Left ventricle myocardium inferior (tissue), 1 donor: ENCODE measurements at places on chromosomes 3 and 15.

DNA sequence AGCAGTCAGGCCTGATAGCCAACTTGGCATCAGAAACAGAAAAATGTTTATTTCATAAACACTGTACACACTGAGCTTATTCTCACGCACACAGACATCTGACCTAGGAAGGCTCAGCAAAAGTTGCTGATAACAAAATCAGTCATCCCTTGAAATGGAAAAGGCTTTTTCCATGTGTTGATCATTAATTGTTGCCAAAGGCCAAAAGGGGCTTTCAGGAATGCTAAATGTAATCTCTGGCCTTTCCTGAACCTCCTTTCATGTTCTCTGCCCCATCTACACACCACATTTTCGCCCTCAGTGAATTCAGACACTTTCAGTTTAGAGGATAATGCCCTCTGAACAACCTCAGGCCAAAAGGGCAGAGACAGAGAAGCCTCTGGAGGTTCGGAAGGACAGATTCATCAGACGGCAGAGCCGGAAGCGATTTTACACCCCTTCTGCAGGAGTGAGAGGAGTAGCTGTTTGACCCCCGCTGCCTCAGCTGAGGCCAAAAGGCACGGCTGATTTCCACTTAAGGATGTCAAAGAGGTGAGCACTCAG is 14.5 kb downstream of the RTP4 start:
- DNase-seq: no peak
- no peaks in the 10 kb centered on the region for H3K36me3 ChIP-seq
- H3K4me1 ChIP-seq: no peaks in the 10 kb centered on the region
- no peak overlapping the region for H3K27ac ChIP-seq

- H3K27me3 ChIP-seq: no peaks in the 10 kb centered on the region
- no peak overlapping the region for H3K4me3 ChIP-seq
- DNase-seq: peak; percentile 20
Observed at GRCh38 chr3:29922992-29923746, 642.3 kb downstream of the RBMS3 start.

DNA sequence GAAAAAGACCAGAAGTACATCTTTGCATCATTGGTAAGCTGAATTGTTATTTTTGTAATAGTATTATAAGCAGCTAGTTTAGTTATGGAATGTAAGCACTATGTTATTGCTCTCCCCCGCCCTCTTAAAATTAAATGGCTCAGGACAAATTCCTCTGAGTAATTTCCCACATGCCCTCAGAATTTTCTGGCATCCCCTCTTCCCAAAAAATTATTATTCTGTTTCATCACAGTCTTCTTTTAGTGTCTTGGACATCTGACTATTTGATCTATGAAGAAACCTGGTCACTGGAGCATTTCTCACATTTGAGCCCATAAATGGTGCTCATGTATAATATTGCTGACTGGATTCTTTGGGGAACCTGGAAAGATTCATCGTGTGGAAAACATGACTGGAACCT is 68.3 kb downstream of the KLHL25 start:
- DNase-seq: no peak
- no peaks in the 10 kb centered on the region for H3K27me3 ChIP-seq
- H3K27ac ChIP-seq: peak overlapping the region; percentile 88
- H3K36me3 ChIP-seq: peaks cover 92% of the 10 kb centered on the region

GRCh38 chr15:39061952-39062464 is 497.4 kb upstream of the RASGRP1 start:
- no peaks in the 10 kb centered on the region for H3K27me3 ChIP-seq
- no peak overlapping the region for H3K4me3 ChIP-seq
- no peak overlapping the region for H3K27ac ChIP-seq
- no peak for DNase-seq
- H3K36me3 ChIP-seq: no peaks in the 10 kb centered on the region

DNA sequence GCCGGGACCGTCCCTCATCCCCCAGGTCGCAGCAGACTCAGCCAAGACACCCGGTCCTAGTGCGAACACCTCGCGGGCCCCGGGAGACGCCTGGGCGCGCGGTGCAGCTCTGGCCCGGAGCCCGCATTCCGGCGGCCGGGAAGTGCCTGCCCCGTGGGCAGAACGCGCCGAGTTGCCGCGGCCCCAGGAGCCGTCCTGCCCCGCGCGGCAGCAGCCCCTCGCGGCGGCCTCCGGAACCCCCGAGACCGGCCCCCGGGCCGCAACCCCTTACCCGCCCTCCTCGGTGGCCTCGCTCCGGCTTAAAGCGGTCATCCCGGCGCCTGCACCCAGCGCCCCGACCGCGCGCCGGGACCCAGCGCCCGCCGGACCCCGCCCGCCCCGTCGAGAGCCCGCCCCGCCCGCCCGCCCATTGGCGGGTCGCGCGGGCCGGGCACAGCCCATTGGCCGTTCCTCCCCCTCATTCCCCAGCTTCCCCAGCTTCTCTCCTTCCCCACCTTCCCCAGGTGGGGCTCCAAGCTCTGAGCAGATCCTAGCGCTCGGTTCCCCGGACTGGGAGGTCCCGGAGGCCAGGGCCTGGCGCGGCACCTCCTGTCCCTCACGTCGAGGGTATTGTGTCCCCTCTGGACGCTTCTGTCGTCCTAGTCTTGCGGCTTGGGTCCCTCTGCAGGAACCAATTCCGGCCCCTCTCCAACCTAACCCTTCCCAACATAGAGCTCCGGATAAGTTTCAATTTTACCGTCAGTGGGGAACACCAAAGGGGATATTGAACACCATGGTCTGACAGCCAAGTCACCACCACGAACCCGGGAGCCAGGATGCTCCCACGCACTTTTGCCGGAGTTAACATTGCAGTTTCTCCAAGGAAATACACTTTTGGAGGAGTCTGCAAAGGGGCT is at the start of gene GRAMD2A:
GRAMD2A (minus strand) TSS at position 328 of the 896 bp plus-strand sequence.
- peaks cover 42% of the 10 kb centered on the region for H3K36me3 ChIP-seq
- no peak within 1 kb of the TSS for H3K27ac ChIP-seq
- H3K4me1 ChIP-seq: peaks cover 43% of the 10 kb centered on the region
- peak within 1 kb of the TSS; percentile 67 for H3K4me3 ChIP-seq
- peaks cover 22% of the 10 kb centered on the region for H3K27me3 ChIP-seq

DNA sequence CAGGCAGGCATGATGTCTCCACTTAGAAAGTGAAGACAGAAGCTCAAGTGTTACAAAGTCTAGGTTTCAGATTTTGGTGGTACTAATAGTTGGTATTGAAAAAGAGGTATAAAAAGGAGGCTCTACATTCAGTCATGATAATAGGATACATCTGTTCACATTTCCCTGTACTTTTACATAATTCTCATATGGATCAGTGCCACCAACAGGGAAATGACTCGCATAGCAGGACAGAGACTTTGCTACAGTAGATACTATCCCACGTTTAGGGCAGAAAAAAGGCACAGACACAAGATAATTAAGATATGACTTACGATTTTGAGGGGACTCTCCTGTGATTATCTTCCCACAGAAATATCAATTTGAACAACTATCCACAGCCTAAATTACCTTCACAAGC is 1062.9 kb upstream of the EPHA6 start:
- H3K4me3 ChIP-seq: no peak overlapping the region
- no peaks in the 10 kb centered on the region for H3K27me3 ChIP-seq
- H3K27ac ChIP-seq: no peak overlapping the region
- H3K4me1 ChIP-seq: no peaks in the 10 kb centered on the region
- no peaks in the 10 kb centered on the region for H3K36me3 ChIP-seq

DNA sequence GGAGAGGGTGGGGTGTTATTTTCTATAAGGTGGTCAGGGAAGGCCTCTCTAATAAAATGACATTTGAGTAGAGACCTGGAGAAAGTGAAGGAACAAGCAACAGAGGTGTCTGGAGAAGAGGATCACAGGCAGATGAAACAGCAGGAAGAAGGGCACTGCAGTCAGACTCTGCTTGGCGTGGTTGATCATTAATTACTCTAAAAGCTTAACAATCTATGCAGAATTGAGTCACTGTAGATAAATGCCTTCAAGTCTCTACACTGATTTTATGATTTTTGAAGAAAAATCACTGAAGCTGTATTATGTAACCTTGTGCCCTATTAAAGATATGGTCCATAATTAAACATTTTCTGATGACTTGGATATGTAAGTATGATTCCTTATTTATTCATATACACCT is 114.2 kb downstream of the TNIK start:
- H3K27me3 ChIP-seq: no peaks in the 10 kb centered on the region
- no peak for DNase-seq
- no peaks in the 10 kb centered on the region for H3K36me3 ChIP-seq
- no peak overlapping the region for H3K4me3 ChIP-seq
- no peak overlapping the region for H3K27ac ChIP-seq

- H3K27me3 ChIP-seq: no peaks in the 10 kb centered on the region
- DNase-seq: no peak
- H3K36me3 ChIP-seq: peaks cover 15% of the 10 kb centered on the region
- H3K4me3 ChIP-seq: no peak overlapping the region
- peak overlapping the region; percentile 83 for H3K27ac ChIP-seq
- peaks cover 60% of the 10 kb centered on the region for H3K4me1 ChIP-seq
Observed at GRCh38 chr3:42106646-42107045, 15.5 kb downstream of the TRAK1 start.

GRCh38 chr3:94252316-94252715 is 189.5 kb downstream of the NSUN3 start:
- DNase-seq: no peak
- H3K27me3 ChIP-seq: peaks cover 43% of the 10 kb centered on the region
- no peaks in the 10 kb centered on the region for H3K4me1 ChIP-seq
- H3K4me3 ChIP-seq: no peak overlapping the region
- H3K36me3 ChIP-seq: no peaks in the 10 kb centered on the region

- no peaks in the 10 kb centered on the region for H3K36me3 ChIP-seq
- H3K4me3 ChIP-seq: no peak overlapping the region
- no peaks in the 10 kb centered on the region for H3K27me3 ChIP-seq
- no peak for DNase-seq
Observed at GRCh38 chr3:170354760-170355159, 2.8 kb upstream of the SKIL start.

GRCh38 chr3:115085197-115085865 is 61.8 kb downstream of the ZBTB20 start:
- H3K4me3 ChIP-seq: no peak overlapping the region
- DNase-seq: no peak
- no peaks in the 10 kb centered on the region for H3K36me3 ChIP-seq
- H3K4me1 ChIP-seq: peaks cover 77% of the 10 kb centered on the region
- H3K27me3 ChIP-seq: no peaks in the 10 kb centered on the region
- H3K27ac ChIP-seq: peak overlapping the region; percentile 31

- no peaks in the 10 kb centered on the region for H3K27me3 ChIP-seq
- H3K4me1 ChIP-seq: peaks cover 19% of the 10 kb centered on the region
- H3K4me3 ChIP-seq: no peak overlapping the region
Observed at GRCh38 chr3:23590424-23591273, 215.1 kb upstream of the UBE2E1 start.

DNA sequence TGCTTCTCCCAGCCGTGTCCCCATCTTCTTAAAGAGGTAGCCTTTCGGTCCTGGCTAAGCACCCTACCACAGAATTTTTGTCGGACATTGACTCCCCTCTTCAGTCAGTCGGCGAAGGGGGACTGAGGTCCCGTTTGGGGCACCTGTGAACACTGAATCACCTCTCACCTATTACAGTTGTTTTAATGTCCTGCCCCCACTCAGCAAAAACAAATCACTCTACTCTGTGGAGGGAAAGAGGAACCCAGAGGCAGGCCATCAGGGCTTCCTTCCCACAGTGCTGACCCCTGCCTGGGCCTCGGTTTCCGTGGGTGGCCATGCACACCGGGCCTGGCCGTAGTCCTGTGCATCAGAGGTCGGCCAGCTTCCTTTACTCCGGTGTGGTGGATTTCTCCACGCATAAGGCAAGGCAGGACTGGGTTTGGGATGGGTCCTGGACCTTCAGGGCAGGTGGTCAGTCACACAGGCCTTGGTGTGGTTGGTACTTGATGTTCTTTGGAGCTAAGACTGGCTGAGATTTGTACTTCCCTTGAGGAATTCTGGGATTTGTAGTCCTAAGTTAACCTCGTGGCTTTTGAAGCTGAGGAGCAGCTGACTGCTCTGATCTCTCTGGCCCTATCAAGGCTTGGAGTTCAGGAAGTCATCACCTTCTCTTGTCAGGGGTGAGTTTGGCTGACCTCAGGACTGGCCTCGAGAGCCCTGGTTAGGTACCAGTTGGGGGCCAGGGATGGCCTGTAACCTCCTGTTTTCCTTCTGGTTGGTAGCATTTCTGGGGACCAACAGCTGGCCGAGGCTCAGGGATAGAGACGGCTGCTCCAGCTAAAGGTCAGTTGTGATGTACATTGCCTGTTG is 627 bp upstream of the FAM131A start:
- peak overlapping the region; percentile 88 for H3K4me3 ChIP-seq
- no peak for DNase-seq
- H3K27ac ChIP-seq: peak overlapping the region; percentile 97
- H3K4me1 ChIP-seq: peaks cover 65% of the 10 kb centered on the region

DNA sequence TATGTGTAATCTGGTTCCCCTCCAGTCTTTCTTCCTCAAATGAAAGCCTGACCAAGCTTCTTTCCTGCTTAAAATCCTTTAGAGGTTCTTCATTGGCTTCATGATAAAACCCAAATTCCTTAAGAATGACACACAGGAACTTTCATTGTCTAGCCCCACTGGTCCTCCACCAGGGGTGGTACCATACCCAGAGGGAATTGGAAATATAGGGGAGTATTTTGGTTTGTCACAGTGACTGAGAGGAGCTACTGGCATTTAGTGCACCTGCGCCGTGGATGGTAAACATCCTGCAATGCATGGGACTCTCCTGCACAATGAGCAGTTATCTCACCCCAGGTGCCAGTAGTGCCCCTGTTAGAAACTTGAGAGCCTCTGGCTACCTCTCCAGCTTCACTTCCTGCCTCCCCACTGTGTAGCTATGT is 10.8 kb downstream of the ZWILCH start:
- H3K27me3 ChIP-seq: no peaks in the 10 kb centered on the region
- peaks cover 24% of the 10 kb centered on the region for H3K36me3 ChIP-seq
- no peak overlapping the region for H3K4me3 ChIP-seq
- H3K27ac ChIP-seq: no peak overlapping the region

GRCh38 chr3:102192575-102192974 is 242.2 kb upstream of the ZPLD1 start:
- H3K4me1 ChIP-seq: peaks cover 22% of the 10 kb centered on the region
- H3K27ac ChIP-seq: no peak overlapping the region
- H3K4me3 ChIP-seq: no peak overlapping the region
- no peak for DNase-seq

DNA sequence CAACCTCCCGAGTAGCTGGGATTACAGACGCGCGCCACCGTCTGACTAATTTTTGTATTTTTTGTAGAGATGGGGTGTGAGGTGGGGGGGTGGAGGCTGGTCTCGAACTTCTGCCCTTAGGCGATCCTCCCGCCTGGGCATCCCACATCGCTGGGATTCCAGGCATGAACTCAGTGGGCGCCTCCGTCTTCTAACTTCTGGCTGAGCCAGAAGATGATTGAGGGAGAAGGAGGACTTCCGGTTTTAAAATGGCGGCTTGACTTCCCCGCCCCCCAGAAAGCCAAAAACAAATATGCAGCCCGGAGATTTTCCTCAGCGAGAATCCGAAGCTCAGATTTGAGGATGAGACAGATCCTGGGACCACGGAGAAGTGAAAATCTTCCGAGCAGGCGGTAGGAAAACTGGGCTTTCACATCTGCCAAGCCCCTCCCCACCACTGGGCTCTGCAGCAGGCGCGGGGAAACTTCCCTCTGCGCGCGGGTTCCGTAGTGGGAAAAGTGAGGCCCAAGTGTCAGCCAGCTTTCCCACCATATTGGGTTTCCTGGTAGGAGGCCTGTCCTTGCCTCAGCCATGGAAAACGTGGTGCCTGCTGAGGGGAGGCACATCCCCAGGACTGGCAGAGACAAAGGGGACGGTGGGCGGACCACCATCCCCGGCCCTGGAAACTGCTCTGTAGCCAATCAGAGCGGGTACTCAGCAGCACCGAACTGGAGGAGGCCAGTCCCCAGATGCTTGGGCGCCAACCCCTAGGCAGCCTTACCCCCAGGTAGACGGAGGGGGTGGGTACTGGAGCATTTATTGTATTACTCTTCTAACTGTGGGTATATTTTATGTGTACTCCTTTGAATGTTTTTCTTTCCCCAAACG is 17.3 kb downstream of the CHST14 start:
- no peak overlapping the region for H3K27ac ChIP-seq
- peaks cover 5% of the 10 kb centered on the region for H3K27me3 ChIP-seq
- H3K36me3 ChIP-seq: no peaks in the 10 kb centered on the region
- no peak overlapping the region for H3K4me3 ChIP-seq
